ENCODE measurements at places on chromosomes 7 and 10. TPM values are rescaled to one million over a fixed set of nuclear protein-coding genes. Genes with fewer than 3 reads are reported as not detected.

DNA sequence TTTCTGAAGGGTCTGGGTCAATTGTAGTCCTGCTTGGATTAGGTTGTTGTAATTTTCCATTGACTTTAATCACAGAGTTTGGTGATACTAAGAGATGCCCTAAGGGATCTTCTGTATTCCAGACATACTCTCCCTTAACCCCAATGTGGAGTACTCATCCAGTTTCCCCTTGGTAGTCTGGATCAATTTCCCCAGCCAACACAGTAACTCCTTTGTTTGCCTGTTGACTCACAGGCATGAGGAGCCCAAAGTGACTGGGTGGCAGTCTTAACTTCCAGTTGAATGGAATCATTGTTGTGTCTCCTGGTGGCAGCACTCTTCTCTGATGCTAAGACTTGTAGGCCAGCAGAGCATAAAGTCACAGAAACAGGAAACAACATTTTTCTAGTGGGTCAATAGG, 41.5 kb upstream of the PIK3CG start:
- DNase-seq = no peak

GRCh38 chr7:159033473-159033825, 111.2 kb downstream of the VIPR2 start:
- DNase-seq = no peak

DNA sequence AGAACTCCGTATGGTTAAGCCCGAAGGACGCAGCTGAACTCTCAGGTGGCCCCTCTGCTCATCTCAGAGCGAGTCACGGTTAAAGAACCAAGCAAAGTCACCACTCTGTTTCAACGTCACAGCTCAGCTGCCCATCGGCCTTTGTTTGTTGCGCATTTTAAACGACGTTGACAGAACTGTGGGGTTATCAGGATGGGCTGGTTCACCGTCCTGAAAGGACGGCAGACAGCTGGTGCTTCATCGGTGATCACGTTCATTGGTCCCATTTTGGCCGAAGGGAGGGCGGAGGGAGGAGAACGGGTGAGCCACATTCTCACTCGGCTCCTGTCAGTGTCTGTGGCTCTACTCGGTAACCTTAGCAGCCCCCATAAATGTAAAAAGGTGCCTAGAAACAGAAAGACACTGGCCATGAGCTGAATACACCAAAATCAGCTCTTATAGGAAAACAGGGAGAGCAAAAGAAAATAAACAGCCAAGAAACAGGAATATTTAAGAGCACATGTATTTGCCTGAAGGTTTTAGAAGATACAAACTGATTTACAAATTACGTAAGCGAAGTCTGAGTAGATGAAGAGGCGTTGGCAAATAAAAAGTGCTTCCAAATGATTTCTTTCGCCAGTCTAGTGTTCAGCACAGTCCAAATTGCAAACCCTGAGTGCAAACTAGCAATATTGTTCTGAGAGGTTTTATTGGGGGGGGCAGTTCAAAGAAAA, 8.4 kb downstream of the PRKAG2 start:
- no peak for DNase-seq

NAT16 gene
- total RNA-seq = not detected

ADAM22 gene
- 0.40 TPM for total RNA-seq

DOCK1 gene
- total RNA-seq = 0.31 TPM

Data from K562 (cell line).